Jurkat, Clone E6-1 (cell line): ENCODE measurements at places on chromosomes 3 and 15.

GRCh38 chr3:185940951-185941350 is 3.1 kb upstream of the TRA2B start:
- DNase-seq: no peak

GRCh38 chr3:157089455-157090221 is 70.3 kb downstream of the CCNL1 start:
- no peak for DNase-seq

- no peak for DNase-seq
Observed at GRCh38 chr15:60936186-60936585, 292.9 kb downstream of the RORA start.

DNA sequence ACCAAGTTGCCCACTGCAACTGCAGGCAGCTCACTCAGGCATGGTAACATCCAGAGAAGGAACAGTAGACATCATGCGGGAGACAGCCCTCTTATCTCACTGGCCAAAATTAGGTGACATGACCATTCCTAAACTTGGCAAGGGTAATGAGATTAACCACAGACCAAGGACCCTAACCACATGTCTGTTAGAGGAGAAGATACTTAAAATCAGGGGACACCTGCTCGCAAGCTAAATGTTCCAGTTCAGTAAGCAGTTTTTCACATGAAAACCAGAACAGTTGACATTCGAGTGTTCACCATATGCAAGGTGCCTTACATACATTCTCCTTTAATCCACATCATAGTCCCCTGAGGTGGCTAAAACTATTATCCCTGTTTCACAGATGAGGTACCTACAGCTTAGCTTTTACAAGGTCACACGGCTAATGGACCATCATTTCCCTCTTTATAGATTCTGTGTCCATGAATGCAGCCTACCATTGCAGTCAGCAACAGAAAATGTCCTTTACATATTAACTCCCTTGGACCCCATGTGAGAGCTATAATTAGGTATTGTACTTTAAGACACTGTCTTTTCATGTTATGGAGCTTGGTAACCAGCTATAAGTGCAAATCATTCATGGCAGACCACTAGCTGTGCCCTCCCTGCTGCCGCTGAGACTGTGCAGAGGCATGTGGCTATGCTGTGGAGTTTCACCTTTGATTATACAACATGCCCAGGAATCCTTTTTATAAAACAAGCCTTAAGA is 154.1 kb downstream of the LIPC start:
- no peak for DNase-seq

DNA sequence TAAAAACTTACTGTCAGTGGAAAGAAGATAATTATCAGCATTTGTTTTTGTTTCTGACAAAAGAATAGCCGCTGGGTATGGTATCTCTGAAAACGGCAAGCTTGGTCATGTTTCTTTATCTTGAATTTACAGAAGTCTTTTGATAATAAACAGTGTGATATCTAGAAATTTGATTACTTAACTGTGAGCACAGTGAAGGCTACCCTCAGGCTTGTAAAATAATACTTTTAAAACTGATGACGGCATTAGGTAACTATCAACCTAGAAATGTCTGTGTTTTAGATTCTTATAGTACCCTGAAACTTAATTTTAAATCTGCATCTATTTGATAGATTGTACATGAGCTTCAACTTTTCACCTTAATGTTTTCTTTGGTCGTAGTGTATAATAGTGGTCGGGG is 43.4 kb downstream of the NSUN3 start:
- DNase-seq: no peak

GRCh38 chr3:170330366-170330765 is 27.1 kb upstream of the SKIL start:
- no peak for DNase-seq

- DNase-seq: no peak
Observed at GRCh38 chr3:138474163-138474562, 39.7 kb downstream of the ESYT3 start.
